Islet precursor cell (in vitro differentiated cells): ENCODE measurements at places on chromosomes 6 and 20.

DNA sequence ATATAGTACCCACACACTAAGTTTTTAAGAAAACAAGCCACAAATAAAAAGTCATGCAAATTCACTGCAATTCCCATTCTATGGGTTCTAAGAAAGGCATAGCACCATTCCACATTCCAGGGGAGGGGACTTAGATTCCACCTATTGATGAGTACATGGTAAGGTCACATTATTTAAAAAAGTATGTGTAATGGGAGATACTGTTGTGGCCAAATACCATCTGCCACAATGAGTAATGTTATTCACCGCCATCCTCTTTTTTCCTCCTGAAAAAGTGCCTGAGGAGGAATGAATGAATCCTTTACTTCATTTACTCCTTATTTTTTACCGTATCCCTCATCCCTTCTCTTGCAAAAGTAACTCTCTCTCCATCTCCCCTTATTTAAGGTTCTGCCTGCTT lies 27.0 kb upstream of the ADGRF1 start:
- no peak for DNase-seq

DNA sequence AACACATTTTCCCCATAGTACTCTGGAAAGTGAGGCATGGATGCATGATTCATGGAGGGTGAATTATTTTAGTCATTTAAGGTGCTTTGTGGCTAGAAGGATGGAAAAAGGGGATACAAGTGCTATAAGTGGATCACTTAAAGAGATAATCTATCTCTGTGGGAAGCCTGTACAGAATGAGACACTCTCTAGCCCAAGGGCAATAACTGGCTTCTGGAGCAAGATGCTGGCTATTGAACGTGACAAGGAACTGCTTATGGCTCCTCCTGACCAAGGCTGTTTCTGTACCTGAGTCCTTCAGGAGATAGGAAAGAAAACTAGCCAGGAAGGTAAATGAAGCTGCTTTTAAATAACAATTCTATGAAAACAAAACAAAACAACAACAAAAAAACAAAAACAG lies 590.7 kb downstream of the EYS start:
- DNase-seq = peak; percentile 59

- no peak for DNase-seq
These were observed 15.2 kb downstream of the TAB2 start for GRCh38 chr6:149332602-149333265.

GRCh38 chr6:112563368-112563767 lies 216.2 kb downstream of the RFPL4B start:
- peak; percentile 79 for DNase-seq

DNA sequence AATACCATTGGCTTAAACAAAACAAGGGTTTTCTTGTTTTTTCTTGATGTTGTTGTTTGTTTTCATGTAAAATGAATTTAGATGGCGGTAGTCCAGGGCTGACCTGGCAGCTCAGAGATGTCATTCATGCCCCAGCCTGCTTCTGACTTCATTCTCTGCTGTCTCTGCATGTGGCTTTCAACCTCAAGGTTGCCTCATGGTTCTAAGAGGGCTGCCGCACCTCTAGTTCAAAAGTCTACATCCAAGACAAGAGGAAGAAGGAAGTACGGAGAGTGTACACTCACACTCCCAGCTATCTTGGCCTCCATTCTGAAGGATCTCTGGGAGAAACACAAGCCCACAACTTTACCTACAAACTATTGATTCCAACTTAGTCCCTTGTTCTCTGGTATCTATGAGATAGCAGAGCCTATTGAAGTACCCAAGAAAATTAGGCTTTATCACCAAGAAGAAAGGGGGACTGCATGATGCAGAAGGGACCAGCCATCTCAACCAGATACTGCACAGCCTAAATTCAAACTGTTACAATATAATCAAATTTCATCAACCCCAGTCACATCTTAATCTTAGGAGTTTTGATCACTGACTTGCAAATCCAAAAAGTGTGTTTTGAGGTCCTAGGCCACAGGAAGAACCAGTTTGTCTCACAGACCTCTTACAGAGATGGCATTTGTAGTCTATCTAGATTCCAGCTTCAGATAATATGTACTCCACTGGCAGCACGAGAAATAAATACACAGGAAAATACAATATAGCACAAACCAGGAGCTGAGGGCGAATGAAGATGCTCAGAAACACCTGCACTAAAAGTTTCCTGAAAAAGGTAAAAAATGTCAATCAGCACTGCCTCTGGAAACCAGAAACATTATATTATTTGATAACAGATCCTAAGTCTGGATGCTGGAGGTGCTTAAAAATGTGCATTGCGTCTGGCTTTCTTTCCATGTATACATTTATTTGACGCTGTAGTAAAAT lies 866 bp upstream of the BTN3A3 start:
- DNase-seq = no peak

DNA sequence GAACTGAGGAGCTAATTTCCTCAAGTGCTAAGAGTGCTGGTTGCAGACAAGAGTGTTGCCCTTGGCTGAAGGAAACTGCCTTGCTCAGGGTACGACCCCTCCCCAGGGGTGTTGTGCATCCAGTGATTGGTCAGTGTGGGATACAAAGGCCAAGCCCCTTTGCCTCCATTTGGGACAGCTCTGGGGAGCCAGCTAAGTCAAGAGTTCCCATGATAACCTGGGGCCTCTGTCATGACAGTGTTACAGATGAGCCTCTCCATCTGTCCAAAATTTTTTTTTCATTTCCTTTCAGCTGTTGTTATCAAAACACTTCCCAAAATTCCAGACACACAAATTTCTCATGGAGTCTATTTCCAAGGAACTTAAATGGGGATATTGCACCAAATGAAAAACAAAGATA lies 93.3 kb downstream of the HS3ST5 start:
- DNase-seq = no peak

DNA sequence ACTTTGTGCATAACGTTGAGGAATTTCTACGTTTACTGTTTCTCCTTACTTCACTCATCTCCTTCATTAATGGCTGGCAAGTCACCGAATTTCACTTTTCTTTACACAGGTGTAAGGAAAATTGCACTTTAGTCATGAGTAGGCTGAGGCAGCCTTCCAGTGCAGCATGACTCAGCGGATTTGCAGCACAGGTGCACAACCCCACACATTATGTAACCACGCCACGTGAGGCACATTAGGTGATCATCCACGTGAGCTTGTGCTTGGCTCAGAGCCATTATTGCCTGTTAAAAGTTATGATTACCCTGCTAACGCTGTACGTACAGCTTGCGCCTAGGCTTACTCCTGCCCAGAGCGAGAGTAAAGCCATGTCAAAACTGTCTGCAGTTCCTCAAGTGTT lies 158.8 kb downstream of the NKAIN2 start:
- no peak for DNase-seq

- no peak for DNase-seq
These were observed 139.5 kb downstream of the DLL1 start for GRCh38 chr6:170151321-170151771.

DNA sequence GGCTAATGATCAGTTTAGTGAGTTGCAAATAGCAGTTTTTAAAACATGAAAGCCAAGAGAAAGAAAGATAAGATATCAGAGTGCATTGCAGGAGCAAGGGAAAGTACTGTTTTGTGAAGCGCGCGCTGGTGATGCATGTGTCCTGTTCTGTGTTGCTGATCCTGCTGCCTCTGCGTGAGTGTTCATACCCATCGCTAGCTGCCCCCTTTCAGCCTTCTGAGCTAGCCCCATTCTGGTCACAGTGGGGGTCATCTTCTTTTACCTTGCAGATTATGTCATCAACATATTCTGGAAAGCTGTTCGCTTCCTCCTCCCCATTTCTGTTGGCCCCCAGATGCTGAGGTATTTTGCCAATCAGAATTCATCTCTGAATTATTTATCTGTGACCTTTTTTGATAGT lies 1.9 kb downstream of the MRAP2 start:
- DNase-seq = no peak

GRCh38 chr6:139536751-139537617 lies 162.5 kb upstream of the CITED2 start:
- DNase-seq = no peak

GRCh38 chr6:48084201-48084600 lies 26.8 kb downstream of the PTCHD4 start:
- DNase-seq = no peak

DNA sequence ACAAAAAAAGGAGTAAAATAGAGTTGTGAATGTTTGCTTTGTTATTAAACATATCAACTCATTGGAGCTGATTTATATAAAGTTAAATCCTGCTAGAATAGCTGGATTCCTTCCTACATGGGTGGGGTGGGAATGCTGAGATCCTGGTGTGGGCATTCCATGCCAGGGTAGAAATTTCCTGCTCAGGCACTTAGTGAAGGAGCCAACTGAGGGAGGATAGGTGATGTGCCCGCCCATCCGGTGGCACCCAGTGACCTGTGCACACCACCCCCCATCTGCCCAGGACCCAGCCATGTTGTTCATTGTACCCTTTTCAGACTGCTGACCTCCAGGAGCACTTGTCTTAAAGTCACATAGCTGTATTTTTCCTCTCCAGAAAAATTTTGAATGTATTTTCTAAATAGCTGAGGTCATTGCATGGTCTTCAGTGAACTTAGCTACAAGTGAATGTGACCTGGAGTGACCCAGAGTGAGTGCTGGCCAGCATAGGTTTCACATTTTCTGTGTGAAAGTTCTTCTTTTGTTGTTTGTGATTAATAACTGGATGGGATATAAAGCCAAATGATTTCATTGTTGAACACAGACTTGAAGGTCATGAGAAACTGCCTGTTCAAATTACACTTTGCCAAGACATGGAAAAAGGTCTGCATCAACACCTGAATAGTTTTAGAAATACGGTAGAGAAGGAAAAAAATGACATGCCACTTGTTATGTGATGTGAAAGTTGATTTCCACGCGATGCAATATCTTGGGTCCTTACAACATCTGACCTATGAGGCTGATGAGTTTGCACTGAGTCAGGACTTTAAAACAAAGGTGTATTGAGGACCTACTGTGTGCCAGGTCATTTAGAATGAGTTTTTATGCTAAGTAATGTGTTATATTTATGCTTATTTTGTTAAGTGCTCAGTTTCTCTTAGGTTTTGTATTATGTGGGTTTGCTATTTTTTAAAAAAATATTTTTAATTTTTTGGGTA lies 77.2 kb downstream of the UTRN start:
- no peak for DNase-seq

DNA sequence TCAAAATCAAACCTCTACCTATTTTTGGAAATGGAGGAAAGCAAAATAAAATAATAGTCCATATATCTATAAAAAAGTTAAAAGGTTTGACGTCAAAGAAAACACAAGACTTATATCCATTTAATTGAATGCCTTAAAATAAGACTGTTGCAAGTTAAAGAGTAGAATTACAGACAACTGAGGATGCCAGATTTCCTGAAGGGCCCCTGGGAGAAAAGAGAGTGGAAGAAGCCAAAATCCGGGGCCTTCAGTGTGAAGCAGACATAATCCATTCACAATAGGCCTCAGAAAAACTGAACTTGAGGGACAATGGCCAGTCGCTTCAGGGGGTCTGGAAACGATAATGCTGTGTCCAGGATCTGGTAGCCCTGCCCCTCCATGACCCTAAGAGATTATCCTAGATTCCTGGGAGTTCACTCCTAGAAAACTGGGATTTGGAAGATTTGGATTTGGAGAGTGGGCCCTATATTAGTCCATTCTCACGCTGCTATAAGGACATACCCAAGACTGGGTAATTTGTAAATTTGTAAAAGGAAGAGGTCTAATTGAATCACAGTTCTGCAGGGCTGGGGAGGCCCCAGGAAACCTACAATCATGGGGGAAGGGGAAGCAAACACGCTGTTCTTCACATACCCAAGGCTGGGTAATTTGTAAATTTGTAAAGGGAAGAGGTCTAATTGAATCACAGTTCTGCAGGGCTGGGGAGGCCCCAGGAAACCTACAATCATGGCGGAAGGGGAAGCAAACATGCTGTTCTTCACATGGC lies 94.0 kb upstream of the SLC2A12 start:
- no peak for DNase-seq

DNA sequence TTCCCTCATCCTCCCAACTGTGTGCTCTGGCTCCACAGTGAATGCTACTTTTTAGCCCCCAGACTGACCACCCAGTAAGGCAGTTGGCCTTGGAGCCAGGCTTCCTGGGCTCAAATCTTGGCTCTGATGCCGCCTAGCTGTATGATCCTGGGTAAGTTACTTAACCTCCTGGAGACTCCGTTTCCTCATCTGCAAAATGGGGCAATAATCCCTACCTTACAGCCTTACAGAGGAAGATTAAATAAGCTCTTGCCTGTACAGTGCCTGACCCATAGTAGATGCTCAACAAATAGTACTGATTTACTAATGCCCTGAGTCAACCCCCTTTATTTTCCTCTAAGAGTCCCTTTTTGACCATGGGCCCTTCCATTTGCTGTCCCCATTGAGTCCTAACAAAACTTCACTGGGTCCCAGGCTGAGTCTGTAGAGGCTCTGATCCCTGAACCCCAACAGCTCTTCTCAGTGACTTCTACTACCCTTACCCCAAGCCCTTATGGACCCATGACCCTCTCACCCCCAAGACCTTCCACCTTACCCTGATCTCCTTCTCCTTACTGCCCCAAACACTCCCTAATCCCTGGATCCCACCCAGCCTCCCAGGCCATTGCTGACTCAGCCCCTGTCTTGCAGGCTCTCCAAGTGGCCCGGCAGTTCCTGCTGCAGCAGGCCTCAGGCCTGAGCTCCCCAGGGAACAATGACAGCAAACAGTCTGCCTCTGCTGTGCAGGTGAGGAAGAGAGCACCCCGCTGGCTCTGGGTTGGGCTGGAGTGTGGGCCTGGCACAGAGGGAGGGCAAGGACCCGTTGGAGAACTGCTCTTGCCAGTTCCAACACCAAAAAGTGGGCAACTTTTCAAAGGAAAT lies 31.4 kb downstream of the FOXP4 start:
- peak; percentile 89 for DNase-seq

- no peak for DNase-seq
These were observed 430.5 kb upstream of the EPHA7 start for GRCh38 chr6:93849857-93850256.

DNA sequence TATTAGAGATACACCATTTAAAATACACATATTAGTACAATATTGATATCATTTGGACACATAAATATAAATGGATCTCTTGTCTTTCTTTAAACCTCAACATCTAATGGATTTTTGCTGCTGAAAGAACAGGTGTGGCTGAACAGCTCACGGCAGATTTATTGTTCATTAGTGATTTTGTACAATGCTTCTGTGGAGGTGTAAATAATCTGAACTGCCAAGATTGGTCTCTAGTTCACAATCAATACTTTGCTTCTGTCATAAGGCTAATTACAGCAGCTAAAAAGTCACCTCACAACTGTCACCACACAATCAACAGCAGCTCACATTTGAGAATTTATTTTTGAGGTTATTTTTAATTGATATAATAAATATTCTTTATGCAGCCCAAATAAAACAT lies 162.0 kb upstream of the SIM1 start:
- DNase-seq = no peak

- DNase-seq = peak; percentile 73
These were observed 18.2 kb upstream of the MYB start for GRCh38 chr6:135162678-135163439.
